Stimulated activated CD4-positive, alpha-beta T cell treated with anti-CD3 and anti-CD28 coated beads, TNF-alpha, amount 100 ng/mL, for 48 hours (primary cell): ENCODE measurements at places on chromosomes 2 and 18.

- DNase-seq = no peak
Measured at GRCh38 chr2:180268006-180268405, 260.9 kb upstream of the CWC22 start.

GRCh38 chr2:191126386-191127085 is 24.3 kb downstream of the STAT4 start:
- DNase-seq = no peak

- DNase-seq = no peak
Measured at GRCh38 chr2:237540823-237541222, 25.6 kb upstream of the PRLH start.

DNA sequence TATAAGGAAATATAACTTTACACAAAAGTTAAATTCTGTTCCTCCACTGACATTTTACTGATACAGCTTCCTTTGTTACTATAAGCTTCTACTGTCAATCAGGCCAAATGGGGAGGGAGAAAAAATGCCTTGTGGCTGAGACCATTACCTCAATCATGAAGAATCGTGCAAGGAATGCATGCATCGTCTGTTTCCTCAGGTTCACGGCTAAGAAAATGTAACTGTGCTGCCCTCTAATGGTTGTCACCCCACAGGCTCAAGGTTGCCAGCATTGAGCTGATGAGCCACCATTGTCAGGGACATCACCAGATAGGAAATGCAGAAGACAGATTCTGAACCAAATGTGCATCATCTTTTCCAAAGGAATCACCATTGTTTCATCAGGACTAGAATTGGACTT is 426.9 kb downstream of the CDH2 start:
- DNase-seq = no peak

GRCh38 chr2:20189299-20189931 is 35.5 kb downstream of the SDC1 start:
- no peak for DNase-seq

DNA sequence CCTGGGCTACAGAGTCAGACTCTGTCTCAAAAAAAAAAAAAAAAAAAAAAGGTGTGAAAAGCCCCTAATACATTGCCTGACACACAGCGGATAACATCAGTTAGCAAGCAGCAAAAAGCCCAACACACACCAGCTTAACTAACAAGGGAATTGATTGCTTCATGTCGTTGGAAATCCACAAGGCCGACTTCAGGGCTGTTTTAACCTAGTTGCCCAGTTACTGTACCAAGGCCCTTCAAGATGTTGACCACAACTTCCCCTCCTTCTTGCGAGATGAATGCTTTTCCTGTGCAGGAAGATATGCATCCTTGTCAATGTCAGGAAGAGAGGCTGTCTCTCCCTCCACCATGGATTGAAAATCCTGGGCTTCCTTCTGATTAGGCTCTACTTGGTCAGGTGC is 202.9 kb downstream of the MIB1 start:
- DNase-seq = no peak
